ENCODE measurements at places on chromosomes 5 and 9.
A peak's percentile ranks its signal among the peaks of the same experiment; 100 is the strongest.

- no peak for DNase-seq
Observed at GRCh38 chr5:52996979-52997378, 7.8 kb downstream of the ITGA2 start.

GRCh38 chr5:11037941-11038340 lies 276.9 kb upstream of the DAP start:
- no peak for DNase-seq

DNA sequence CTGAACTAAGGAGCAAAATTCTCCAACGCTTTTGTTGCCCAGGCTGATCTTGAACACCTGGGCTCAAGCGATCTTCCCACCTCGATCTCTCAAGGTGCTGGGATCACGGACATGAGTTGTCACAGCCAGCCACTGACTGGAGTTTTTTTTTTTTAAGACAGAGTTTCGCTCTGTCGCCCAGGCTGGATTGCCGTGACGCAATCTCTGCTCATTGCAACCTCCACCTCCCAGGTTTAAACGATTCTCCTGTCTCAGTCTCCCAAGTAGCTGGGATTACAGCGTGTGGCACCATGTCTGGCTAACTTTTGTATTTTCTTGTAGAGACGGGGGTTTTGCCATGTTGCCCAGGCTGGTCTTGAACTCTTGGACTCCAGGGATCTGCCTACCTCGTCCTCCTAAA lies 58.2 kb downstream of the EHMT1 start:
- DNase-seq: no peak

GRCh38 chr9:22118810-22119521 lies 109.9 kb upstream of the CDKN2B start:
- no peak for DNase-seq

DNA sequence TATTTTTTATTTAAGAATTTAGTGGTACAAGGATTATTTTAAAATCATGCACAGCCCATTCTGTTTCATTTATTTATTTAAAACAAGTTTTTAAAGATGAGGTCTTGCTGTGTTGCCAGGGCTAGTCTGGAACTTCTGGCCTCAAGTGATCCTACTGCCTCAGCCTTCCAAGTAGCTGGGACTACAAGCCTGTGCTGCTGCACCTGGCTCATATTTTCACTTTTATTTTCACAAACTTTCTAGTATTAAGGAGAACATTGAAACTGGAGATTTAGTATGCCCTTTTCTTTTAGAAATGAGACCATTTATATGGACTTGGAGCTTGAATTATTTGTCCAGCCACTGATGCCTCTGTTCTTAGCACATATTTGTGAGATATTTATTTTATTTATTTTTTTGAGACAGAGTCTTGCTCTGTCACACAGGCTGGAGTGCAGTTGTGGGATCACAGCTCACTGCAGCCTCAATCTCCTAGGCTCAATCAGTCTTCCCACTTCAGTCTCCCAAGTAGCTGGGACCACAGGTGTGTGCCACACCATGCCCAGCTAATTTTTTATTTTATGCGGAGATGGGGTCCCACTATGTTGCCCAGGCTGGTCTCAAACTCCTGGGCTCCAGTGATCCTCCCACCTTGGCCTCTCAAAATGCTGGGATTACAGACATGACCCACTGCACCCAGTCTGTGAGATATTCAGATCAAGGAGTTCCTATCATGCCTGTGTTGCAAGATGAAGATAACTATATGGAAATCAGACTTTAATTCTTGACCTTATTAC lies 7.4 kb downstream of the DMXL1 start:
- no peak for DNase-seq

- peak; percentile 43 for DNase-seq
Observed at GRCh38 chr5:127229185-127229889, 61.3 kb upstream of the MEGF10 start.

DNA sequence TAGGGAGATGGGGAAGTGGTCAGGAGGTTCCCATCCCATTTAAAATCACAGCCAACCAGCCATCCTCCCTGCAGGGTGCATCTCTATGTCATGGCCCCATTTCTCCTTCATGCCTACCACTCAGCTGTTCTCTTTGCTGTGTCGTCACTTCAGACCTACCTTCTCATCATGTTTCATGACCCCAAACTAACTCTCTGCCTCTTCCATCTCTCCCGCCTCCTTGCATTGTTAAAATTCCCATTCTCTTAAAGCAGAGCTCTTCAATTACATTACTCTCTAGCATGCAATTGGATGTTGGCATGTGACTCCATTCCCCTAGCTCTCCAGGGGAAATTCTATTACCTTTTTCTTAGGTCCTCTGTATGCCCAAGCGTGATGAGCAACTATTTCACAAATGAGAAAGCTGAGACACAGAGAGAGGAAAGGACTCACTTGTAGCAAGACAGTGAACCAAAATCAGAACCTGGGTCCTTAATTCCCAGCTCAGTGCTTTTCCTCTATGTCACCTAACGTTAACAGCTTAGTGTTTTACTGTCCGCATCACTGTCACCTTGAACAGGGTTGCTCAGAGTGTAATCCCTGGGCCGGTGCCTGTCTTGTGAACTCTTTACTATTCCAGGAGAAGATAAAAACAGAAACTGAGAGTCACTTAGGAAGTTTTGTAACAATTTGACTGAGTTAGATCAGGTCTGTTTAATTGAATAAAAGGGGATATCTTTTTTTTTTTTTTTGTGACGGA lies 28.1 kb downstream of the PDE6A start:
- no peak for DNase-seq

- no peak for DNase-seq
Observed at GRCh38 chr9:36486329-36486932, 86.3 kb upstream of the MELK start.

- peak; percentile 44 for DNase-seq
Observed at GRCh38 chr5:147822686-147823491, 8.6 kb downstream of the SPINK1 start.

GRCh38 chr9:71090896-71091295 lies 30.5 kb downstream of the TRPM3 start:
- no peak for DNase-seq

DNA sequence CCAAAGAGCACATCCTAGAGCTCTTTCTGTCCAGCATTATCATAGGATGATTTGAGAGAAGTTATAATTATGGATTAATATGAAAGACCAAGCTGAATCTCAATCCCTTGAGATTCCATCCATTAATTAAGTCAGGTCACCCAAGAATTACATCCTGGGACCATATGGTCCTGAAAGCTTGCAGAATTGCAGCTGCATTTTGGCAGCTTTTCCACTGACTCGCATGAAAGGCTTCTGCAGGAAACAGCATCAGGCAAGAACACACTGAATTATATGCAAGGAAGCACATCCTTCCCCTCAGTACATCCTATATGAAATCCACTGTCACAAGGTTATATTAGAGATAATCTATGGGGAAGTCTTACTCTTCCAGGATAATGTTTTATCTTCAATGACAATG lies 109.1 kb upstream of the CTNND2 start:
- no peak for DNase-seq

DNA sequence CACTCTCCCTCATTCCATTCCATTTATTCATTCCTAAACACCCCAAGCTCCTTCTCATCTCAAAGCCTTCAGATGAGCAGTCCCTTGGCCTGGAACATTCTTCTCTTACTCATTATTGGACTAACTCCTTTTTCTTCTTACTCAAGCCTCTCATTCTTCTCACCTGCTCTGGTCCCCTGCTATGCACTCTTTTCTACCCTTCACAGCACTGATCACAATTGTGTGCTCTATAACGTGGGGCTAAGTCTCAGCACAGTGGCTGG lies 212.4 kb downstream of the MAPKAP1 start:
- no peak for DNase-seq

- no peak for DNase-seq
Observed at GRCh38 chr5:159449925-159450324, 119.6 kb upstream of the IL12B start.

DNA sequence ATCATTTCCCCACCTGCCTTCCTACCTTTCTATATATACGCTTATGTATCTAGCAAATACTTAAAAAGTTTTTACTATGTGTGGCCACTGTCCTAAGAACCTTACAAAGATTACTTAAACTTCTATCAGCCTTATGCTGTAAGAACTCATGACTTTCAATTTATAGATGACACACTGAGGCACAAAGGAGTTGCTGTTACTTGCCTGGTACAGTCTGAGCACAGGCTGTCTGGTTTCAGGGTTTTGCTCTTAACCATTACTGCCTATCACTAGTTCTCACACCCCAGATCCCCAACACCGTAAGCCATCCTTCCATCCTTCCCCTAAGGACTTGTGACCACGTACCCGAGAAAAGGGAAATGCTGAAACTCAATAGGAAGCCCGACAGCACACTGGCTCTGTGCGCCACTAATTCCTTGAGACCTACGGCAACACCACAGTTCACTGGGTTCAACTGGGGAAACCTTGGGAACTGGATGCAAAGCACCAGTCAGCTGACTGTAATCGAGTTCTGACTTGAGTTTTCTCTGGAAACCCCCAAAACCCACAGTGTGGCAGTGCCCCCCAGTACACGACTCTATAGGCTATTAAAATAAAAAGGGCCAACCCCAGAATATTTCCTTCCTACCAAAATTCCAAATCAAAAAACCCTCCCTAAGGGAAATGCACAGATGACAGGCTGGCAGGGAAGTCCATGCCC lies 56.0 kb downstream of the AUH start:
- no peak for DNase-seq

GRCh38 chr9:13443346-13444244 lies 164.1 kb upstream of the MPDZ start:
- peak; percentile 66 for DNase-seq

GRCh38 chr5:91272858-91273257 lies 110.3 kb downstream of the ARRDC3 start:
- DNase-seq: no peak

DNA sequence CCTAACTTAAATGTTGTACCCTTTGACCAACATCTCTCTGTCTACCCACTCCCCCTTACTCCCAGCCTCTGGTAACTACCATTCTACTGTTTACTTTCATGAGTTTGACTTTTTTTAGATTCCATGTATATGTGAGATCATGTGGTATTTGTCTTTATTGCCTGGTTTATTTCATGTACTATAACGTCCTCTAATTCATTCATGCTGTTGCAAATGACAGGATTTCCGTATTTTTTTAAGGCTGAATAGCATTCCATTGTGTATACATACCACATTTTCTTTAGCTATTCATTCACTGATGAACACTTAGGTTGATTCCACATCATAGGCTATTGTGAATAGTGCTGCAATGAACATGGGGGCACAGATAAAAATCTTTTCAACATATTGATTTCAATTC lies 11.8 kb upstream of the NDUFB6 start:
- no peak for DNase-seq

DNA sequence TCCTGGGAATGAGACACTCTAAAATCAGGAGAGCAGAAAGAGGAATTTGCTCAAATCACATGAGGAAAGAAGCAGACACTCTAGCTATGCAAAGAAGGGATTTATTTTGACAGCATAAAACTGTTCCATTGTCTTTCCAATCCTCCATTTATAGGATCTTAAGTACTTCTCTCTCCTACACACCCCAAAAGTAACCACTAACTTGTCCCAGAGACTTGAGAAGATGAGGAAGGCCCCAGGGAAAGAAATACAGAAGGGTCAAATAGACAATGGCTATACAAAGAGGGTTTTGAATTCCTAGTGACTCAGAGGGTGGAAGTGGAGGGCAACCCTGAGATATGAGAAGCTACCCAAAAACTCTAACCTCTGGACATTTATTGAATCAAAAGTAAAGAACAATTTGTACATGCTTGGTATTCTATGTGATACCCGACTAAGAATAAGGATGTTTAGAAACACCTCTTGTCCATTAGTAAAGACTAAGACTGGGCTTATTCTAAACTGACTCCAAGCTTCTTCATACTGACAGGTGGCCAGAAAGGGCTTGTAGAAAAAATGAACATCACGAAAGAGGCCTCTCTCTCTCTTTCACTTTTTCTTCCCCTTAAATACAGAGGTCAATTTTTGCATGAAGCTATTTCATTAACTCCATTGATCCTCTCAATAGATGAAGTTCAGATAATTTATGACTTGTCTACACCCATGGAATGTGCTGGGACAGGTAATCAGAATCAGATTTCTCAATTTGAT lies 20.6 kb downstream of the DMAC1 start:
- DNase-seq: no peak

DNA sequence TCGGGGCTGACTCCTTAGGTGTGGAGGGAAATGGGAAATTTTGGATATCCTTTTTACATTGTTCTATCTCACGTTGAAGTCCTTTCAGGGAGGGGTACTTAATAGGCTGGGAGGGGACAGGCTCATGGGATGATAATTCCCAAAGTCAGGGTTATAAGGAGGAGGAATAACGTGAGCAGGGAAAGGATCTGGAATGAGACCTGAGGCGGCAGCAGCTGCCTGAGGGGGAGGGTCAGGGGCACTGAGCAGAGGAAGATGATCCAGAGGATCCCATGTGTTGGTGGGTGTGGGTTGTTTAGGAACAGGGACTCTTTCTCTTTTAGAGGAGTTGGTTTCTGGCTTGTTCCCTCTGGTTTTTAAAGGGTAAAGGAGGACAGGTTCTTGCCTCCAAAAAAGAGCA lies 18.7 kb downstream of the IFT74 start:
- DNase-seq: no peak

DNA sequence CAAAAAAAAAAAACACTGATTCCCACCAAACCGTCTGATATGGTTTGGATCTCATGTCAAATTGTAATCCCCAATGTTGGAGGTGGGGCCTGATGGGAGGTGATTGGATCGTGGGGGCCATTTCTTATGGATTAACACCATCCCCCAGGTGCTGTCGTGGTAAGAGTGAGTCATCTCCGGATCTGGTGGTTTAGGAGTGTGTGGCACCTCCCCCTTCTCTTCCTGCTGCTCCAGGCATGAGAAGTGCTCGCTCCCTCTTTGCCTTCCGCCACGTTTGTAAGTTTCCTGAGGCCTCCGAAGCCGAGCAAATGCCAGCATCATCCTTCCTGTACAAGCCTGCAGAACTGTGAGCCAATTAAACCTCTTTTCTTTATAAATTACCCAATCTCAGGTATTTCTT lies 45.2 kb downstream of the HSD17B3 start:
- no peak for DNase-seq

DNA sequence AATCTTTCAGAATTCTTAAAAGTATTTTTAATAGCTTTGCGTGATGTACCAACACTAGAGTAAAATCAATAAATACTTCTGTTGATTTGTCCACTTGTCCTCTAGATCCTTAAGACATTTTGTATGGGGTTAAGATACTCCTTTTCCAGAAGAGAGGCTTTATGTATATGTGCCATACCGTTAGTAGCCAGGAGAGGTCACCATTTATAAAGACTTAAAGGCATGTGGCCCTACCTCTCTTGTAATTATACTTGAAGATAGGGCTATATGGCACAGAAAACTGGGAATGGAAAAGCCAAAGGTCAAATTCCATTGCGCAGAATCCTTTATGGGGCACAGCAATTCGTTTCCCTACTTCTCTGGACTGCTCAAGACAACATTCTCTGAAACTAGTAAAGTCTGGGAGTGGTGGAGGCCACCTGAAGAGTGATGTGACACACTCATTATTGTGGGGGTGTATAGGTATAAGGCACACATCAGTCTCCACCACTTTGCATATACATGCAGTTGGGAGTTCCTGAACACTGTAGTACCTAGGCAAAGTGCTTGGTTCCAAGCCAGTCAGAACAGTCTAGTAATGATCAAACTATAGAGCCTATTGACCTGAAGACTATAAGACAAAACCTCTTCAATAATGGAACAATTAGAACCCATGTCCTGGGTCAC lies 140.1 kb upstream of the FBXL17 start:
- no peak for DNase-seq

GRCh38 chr5:35863159-35863558 lies 6.5 kb downstream of the IL7R start:
- DNase-seq: no peak

- no peak for DNase-seq
Observed at GRCh38 chr5:16819522-16820167, 116.4 kb downstream of the MYO10 start.

GRCh38 chr5:174723979-174724483 lies 351 bp upstream of the MSX2 start:
- DNase-seq: no peak

- DNase-seq: no peak
Observed at GRCh38 chr9:72509053-72509452, 12.4 kb upstream of the TMC1 start.

All from NCI-H1092 (cell line).